ENCODE measurements at places on chromosomes 7 and 10.

GRCh38 chr7:19098510-19098909, 18.9 kb downstream of the TWIST1 start:
- no peak for DNase-seq

GRCh38 chr7:23863209-23863787, 153.3 kb downstream of the STK31 start:
- DNase-seq, result peak; percentile 32

DNA sequence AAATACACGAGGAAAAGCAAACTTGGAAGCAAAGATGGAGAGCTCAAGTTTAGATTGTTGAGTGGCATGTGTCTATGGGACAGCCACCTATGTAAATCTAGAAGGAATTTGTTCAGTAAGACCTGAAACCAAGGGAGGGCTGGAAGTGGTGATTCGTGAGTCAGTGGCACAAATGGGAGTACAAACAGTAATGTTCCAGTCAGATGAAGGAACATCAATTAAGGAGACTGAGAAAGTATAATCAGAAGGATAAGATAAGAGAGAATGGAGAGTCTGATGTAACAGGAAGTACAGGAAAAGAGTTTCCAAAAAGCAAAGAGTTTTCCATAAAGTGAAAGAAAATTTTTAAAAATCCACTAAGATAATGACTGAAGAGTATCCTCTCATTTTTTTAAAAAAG, 544.2 kb downstream of the KIF20B start:
- no peak for DNase-seq

- no peak for DNase-seq
These were observed 23.4 kb upstream of the TRUB1 start for GRCh38 chr10:114914560-114914959.

- DNase-seq, result no peak
These were observed at the start of gene MGAM2 for GRCh38 chr7:142111499-142111898. Gene MGAM2 (plus strand): TSS chr7:142111718. CDS start chr7:142116874, 5,156 bp downstream.

GRCh38 chr10:44574596-44575480, 189.9 kb upstream of the CXCL12 start:
- no peak for DNase-seq

- DNase-seq, result no peak
These were observed 175.0 kb downstream of the CFTR start for GRCh38 chr7:117654780-117655179.

- DNase-seq, result no peak
These were observed 39.5 kb downstream of the IL2RA start for GRCh38 chr10:6022660-6023059.

DNA sequence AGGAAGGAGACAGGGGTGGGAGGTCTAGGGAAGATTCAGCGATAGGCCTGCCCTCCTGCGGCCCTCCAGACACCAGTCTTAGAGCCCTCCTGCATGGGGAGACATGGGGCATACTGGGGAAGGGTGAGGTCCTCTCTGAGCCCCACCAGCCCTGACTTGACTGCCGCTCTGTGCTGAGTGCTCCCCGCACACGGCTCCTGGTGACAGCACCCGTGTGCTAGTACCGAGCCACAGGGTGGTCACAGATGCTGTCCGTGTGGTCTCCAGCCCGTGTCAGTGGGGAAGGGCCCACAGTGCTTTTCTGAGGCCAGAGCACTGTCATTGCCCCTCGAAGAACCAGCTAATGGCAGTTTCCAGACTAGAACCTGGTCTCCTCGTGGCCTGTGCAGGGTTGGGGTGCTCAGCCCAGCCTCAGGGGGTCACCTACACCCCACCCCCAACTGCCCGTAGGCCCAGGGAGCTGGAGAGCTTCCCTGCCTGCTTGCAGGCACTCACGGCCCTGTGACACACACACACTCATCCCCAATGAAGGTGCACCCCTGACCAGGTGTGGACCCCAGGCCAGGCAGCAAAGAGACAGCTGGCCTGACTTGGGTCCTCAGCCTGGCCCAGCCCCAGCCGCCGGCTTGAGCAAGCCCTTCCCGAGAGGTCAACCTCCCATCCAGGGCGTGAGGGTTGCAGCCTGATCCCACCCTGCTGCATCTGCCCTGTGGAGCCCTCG, 86.0 kb upstream of the RET start:
- no peak for DNase-seq

DNA sequence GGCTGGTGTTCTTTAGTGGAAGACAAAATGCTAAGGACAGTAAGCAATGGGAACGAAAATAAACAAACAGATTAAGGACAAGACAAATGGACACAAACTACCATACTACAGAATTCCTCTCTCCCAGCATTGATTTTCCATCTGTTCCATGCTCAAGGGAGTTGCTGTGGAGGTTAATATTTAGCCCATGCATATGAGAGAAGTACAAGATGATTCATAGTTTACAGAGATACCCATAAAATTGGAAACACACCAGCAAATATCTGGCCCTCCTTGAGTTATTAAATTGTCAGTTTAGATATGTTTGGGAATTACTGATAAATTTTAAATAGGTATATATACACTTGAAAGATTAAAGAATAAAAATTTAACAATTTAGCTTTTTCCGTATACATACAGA, 69.8 kb downstream of the GLI3 start:
- no peak for DNase-seq

DNA sequence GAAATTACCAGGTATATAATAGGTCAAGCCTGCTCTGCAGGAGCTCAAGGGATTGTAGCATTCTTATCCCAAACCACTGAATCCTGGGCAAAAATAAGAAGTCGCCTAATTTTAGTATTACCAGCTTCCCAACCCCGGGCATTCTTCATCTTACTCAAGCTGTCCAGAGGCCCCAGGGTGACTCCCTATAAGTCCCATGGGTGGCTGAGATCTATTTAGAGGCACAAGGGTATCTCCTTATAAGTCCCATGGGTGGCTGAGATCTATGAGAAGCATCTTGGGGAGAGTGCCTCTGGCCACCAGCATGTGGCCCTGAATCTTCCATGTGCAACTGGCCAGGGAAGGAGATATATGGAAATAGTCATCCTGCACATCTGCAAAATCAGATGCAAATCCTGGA, 38.9 kb downstream of the PRSS2 start:
- DNase-seq, result no peak

- DNase-seq, result no peak
These were observed 172.4 kb downstream of the ARHGAP12 start for GRCh38 chr10:31756101-31756728.

GRCh38 chr7:151992375-151992774, 33.1 kb upstream of the GALNT11 start:
- DNase-seq, result no peak

DNA sequence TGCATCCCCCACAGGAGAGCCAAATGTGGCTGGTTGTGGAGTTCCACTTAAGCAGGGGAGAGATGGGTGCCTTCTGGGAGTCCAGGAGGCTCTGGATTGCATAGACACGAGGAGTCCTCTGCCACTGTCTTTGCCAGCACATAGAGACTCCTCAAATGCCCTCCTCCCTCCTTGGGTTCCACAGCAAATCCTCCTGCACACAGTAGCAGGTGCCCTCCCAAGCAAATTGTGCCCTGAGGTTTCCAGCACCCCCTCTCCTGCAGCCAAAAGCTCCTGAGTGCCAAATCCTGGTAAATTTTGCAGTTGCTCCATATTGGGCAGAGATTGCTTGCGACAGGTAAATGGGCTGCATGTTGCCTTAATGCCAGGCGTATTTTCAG, 5.8 kb downstream of the EVX1 start:
- DNase-seq, result no peak

GRCh38 chr10:122435212-122435827, 19.1 kb upstream of the ARMS2 start:
- DNase-seq, result no peak

DNA sequence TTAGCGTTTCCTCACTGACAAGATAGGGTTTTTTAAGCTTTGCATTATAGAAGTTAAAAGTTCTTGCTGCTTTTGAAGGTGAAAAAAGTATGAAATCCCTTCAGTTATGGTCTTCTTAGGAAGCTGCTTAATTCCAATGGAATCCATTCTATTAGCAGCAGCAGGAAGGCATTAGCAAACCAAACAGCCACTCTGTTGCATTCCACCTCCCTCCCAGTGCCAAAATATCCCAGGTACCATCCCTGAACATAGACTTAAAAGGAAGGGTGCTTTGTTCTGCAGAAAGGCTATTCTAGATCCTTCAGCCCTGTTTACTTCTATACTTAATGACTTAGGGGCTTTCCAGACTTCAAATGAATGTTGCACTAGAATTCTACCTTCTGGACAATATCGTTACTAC, 23.8 kb downstream of the ENO4 start:
- DNase-seq, result no peak

- no peak for DNase-seq
These were observed 176.2 kb upstream of the CSTF2T start for GRCh38 chr10:51875610-51876009.

DNA sequence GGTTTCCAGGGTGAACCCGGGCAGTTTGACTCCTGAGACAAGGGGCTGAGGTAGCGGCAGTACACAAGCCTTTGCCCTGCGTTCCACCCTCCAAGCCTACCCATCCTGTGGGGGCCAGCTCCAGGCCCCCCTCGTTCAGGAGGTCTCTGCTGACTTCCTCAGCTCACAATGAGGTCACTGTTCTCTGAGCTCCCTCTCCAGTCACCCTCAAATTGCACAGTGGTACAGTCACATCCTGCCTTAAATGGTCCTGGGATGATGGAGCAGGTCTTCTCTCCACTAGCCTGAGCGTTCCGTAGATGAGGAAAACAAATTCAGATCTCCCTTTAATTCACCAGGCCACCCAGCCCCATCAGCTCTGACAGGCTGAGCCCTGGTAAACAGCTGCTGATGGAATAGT, 90.2 kb downstream of the SH3PXD2A start:
- DNase-seq, result no peak

- no peak for DNase-seq
These were observed 102.3 kb downstream of the DYNC2I1 start for GRCh38 chr7:158958618-158959017.

GRCh38 chr10:65413001-65413400, 1512.8 kb upstream of the LRRTM3 start:
- DNase-seq, result no peak

GRCh38 chr7:24945899-24946298, 34.1 kb downstream of the OSBPL3 start:
- no peak for DNase-seq

- DNase-seq, result no peak
These were observed 114.1 kb upstream of the CARD11 start for GRCh38 chr7:3157566-3158287.

DNA sequence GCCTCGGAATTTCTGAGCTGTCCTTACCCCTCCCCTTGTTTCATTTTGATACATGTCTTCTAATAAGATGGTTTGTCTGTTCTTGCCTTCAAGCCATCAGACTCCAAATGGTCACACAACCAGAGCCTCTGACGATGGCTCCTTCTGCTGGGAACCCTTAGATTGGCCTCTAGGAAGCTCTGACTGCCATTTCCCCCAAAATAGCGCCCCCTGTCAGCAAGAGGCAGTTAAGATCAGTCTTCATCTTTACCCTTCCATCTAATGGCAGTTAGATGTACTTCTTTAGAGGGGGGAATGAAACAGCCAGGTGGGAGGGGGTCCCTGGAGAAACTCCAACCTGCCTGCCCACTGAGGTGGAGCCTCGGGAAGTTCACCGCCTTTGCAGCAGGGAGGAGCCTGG, 85.8 kb upstream of the GPR22 start:
- no peak for DNase-seq

Data from AG04450 (cell line).